Kidney (tissue), 22 donors: ENCODE measurements at places on chromosomes 13 and 19. TPM values are rescaled to one million over a fixed set of nuclear protein-coding genes. Genes with fewer than 3 reads are reported as not detected.
A peak's percentile ranks its signal among the peaks of the same experiment; 100 is the strongest.

- DNase-seq: no peak
These were observed 249.2 kb downstream of the SHISA2 start for GRCh38 chr13:25802579-25802978.

DNA sequence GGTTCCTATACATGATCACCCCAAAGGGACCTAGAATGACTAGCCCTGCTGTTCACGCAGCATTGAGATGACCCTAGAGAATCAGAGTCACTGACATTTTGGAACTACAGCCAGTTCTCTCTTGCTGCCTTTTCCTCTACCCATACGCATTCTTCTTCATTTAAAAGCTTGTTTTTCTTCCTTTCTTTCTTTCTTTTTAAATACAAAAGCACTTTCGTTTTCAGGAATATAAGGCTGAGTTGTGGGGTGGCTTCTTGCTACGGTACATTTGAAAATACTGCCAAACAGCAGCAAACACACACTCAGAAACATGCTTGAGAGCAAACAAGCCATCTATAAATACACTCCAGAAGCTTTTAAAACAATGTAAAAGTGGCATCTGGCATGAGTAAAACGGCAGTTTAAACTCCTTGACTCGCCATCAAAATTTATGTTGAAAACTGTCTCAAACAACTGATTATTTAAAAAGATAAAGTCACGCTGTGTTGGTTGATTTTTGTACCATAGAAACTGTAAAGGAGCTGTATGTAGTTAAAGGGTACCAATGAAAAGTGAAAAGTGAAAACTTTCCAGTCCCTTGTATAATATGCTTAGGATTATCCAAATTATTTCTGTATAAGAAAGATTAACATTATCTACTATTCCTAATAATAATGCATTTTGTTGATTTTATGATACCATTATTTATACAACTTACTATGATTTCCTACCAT, 95.6 kb downstream of the PCDH9 start:
- peak; percentile 12 for DNase-seq

DNA sequence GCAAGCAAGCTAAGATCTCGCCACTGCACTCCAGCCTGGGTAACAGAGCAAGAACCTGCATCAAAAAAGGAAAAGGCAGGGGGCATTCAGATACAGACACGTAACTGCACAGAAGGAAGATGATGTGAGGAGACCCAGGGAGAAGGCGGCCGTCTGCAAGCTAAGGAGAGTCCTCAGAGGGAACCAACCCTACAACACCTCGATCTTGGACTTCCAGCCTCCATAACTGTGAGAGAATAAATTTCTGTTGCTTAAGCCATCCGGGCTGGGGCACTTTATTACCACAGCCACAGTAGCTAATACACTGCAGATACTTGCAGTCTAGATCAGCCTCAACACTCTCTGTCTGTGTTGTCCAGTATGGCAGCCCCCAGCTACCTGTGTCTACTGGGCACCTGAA, 7.9 kb downstream of the TICAM1 start:
- no peak for DNase-seq

DNA sequence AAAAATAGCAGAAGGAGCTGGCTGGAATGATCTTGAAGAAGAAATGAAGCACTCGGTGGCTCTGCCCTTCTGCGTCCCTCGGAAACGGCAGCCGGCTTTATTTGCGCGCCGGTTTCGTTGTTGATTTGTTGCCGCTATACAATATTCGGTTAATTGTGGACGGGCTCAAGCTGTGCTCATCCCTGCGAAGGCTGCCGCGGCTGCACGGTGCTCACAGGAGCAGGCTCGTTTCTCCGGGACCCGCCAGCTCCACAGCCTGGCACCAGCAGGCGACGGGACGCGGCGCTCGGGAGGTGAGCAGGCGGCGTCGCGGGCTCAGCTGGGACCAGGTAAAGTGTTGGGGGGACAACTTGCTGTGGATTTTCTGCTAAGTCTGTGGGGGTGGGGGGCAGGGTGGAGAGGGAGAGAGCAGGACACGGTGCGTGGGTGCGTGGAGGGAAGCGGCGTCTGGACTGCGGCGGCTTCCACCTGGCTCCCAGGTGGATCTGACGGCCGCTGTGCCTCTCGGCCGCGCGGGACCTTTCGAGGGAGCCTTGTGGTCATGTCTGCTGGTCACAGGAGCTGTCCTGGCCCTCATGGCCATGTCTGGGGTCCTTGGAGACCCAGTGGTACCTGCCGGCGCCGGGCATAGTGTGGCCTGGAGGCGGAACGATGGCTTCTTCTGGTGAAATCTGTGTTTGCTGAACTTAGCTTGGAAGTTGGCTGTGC, 90.9 kb downstream of the TEX29 start:
- DNase-seq: no peak

DNA sequence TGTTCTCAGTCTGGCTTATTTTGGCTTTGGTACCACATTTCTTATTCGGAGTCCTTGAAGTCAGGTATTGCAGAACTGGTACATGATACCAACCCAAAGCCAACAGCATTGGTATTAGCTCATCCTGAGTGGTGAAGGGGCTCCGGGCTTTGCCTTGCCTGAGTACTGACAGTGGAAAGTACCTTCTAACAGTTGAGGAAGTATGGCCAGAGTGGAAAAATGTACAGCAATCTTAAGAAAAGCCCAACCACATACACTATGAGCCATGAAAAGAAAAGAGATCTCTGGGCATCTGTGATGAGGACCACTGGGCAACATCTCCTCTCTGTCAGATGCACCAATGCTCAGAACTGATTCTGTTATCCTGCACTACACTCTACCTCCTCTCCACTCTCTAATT, 8.3 kb downstream of the LCP1 start:
- no peak for DNase-seq

DNA sequence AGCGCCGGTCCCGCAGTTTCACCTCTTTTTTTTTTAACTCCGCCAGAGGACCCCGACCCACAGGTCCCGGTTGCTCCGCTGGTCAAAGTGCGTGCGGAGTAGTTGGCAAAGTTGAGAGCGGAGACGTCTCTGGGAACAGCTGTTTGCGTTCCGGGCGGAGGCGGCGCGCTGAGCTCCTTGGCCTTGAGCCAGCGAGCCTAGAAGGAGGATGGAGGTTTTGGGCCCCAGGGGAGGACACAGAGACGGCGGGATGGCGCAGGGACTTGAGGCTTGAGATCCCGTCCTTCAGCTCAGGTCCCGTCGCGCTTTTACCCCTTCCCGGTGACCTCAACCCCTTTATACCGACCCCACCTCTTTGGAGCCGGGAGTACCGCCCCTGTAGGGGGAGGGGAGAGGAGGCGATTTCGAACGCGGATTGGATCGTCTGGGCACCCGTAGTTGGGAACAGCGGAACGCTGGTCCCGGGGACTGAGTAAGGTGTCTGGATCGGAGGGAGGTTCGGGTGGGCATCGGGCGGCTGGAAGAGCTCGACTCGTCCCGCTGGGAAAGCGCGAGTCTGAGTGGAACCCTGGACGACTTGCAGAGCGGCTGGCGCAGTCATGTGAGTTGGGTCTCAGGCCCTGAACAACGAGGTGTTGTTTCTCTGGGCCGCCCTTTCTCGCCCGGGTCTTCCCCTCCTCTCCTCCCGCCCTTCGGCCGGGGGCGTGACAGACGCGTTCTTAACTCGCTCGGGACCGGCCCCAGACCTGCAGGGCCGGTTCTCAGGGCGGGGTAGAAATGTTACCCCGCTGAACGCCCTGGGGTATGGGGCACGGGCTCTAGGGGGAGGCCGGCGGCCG, at the start of gene WBP4:
WBP4 (plus strand) TSS at position 435 of the 839 bp plus-strand sequence; CDS start at position 600, 165 bp downstream.
- DNase-seq: peak; percentile 99

Gene CYP2A6
- not detected for total RNA-seq

Gene CACNG6
- total RNA-seq: not detected

Gene CYP2A7
- total RNA-seq: not detected
